ENCODE measurements at places on chromosomes 7 and 10. TPM values are rescaled to one million over a fixed set of nuclear protein-coding genes. Genes with fewer than 3 reads are reported as not detected.

Gene PDZD7
- total RNA-seq, result 0.51 TPM

Gene HKDC1
- 0.13 TPM for total RNA-seq

Gene TBX20
- 0.13 TPM for total RNA-seq

Gene PBLD
- 4.8 TPM for total RNA-seq

Gene SLC18A3
- not detected for total RNA-seq

Gene DNAJC30
- 1.0 TPM for total RNA-seq

Gene CNOT4
- total RNA-seq, result 7.3 TPM

Gene POU6F2
- total RNA-seq, result not detected

Gene PPP1R17
- total RNA-seq, result not detected

Gene ZSCAN21
- total RNA-seq, result 6.2 TPM

Gene SLC39A12
- total RNA-seq, result under 0.01 TPM

Gene MYL10
- total RNA-seq, result not detected

Gene ELN
- total RNA-seq, result 6.2 TPM

Gene SEMA4G
- 1.5 TPM for total RNA-seq

Gene CDHR3
- 1.3 TPM for total RNA-seq

Gene DGKB
- total RNA-seq, result not detected

Gene TRIM73
- 0.90 TPM for total RNA-seq

Gene SDK1
- 2.1 TPM for total RNA-seq

Gene INHBA
- total RNA-seq, result 0.51 TPM

Gene UTF1
- total RNA-seq, result not detected

Gene CDHR1
- total RNA-seq, result 0.25 TPM

Gene NUDCD3
- total RNA-seq, result 72.4 TPM

Gene LSM5
- total RNA-seq, result 13.1 TPM

Gene FAM13C
- 3.3 TPM for total RNA-seq

Gene WASHC2C
- 24.5 TPM for total RNA-seq

Gene DPCD
- total RNA-seq, result 16.4 TPM

Gene HMX3
- not detected for total RNA-seq

Gene FAM171A1
- 29.8 TPM for total RNA-seq

Gene CNNM2
- total RNA-seq, result 1.2 TPM

Gene GDF2
- total RNA-seq, result not detected

Gene GRID1
- total RNA-seq, result under 0.01 TPM

Gene LMOD2
- total RNA-seq, result not detected

Gene JAKMIP3
- total RNA-seq, result under 0.01 TPM

Gene DDC
- not detected for total RNA-seq

Gene OR6V1
- total RNA-seq, result not detected

Gene TMEM248
- total RNA-seq, result 54.0 TPM

Gene BZW2
- 78.4 TPM for total RNA-seq

Gene TRPV5
- total RNA-seq, result not detected

Gene PRTFDC1
- 9.4 TPM for total RNA-seq

Gene CALCR
- total RNA-seq, result not detected

Gene ANXA8
- total RNA-seq, result not detected

Gene SNCG
- 137 TPM for total RNA-seq

Gene ZNF425
- total RNA-seq, result 2.5 TPM

Gene HOXA7
- 2.0 TPM for total RNA-seq

Gene LIPM
- not detected for total RNA-seq

Gene PNLIPRP1
- not detected for total RNA-seq

Gene SLC13A1
- not detected for total RNA-seq

Gene PLCE1
- 1.0 TPM for total RNA-seq

Gene CDC14C
- not detected for total RNA-seq

Gene LIPF
- total RNA-seq, result not detected

Gene GTF2IRD1
- 6.8 TPM for total RNA-seq

Gene ITIH2
- total RNA-seq, result not detected

Gene TMEM106B
- 29.6 TPM for total RNA-seq

Gene NPC1L1
- total RNA-seq, result not detected

Gene OAT
- total RNA-seq, result 109 TPM

Gene CALHM1
- not detected for total RNA-seq

Gene ZDHHC6
- 20.5 TPM for total RNA-seq

Gene C7orf57
- total RNA-seq, result not detected

Gene JMJD1C
- total RNA-seq, result 145 TPM
